ENCODE measurements at places on chromosomes 1 and 21.

- DNase-seq, result no peak
Measured at GRCh38 chr21:16608209-16608830, 878.5 kb downstream of the USP25 start.

DNA sequence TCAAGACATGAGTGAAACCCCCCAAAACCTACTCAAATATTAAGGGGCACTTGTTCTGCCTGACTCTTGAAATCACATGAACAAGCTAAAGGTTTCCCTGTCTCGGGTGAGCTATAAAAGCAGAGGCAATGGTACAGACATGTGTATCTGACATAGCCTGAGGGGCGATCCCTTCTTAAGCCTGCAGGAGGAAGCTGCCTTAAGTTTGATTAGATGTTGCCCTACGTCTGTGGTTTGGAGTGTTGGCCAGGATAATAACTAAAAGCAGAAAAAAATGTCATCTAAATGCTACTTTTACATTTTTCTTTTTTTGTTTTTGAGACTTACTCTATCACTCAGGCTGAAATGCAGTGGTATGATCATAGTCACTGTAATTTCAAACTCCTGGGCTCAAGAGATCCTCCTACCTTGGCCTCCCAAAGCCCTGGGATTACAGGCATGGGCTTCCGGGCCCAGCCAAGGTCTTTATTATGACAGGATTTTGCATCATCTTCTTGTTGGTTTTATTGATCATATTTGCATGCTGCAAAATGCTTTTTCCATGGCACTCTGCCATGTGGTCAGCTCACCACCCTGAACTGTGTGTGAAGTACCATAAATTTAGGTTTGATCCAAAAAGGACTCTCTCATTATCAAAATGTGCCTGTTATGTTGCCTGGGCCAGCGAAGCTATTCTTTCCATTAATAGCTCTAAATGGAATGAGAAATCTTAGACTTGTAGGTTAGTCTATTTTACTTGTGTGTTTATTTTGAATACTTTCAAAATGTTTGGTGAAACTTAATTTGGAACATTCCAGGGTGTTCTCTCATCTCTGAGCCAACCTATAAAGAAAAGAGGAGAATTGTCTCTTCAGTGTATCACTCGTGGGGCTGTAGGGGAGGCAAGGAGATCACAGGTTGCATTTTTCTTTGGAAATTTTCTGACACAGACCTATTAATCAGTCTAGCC, 15.0 kb upstream of the HMGN1 start:
- no peak for DNase-seq

DNA sequence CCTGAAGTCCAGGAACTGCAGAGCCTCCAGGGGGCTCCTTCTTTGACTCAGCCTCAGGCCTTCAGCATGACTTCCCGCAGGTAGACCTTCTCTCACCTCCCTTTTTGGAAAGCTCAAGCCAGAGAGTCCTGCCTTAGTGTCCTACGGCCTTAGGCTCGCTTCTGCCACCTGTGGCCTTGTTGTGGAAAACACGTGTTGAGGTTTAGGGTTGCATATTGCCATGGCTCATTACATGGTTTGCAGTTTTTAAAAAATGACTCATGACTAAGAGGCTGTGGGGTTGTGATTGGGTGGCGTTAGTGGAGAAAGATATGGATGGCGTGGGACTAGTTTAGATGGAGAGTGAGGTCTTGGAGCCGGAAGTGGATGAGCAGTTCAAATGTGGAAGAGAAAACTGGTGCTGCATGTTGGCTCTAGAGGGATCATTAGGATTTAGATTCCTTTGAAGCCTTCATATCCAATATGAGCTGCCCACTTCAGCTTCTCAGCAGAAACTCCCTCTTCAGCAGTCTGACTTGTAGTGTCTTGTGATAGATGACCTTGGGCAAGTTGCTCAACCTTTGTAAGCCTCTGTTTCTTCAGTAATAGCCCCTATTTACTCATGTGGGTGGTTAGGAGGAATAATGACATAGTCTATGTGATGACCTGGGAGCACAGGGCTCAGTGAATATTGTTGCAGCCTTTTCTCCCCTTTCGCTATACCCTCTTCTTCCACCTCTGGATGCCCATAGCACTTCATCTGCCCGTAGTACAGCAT, 6.5 kb upstream of the FGGY start:
- no peak for DNase-seq

DNA sequence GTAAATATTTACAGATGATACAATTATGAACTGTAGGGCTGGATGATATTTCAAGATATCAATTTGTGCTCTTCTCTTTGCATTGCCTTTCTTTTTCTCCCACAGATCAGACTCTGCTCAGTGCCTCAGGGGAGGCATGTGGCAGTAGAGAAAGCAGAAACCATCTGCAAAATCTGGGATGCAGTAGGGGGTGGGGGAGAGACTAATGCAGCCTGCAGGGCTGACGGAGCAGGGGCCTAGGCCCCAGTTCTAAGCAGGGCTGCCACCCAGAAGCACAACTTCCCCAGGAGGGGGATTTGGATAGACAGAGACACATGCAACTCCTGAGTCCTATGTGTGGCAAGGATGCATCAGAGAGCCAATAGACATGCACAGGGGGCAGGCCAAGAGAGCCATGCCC, 511.6 kb downstream of the SMYD3 start:
- DNase-seq, result no peak

GRCh38 chr1:201565024-201565730, 26.2 kb downstream of the NAV1 start:
- DNase-seq, result no peak

DNA sequence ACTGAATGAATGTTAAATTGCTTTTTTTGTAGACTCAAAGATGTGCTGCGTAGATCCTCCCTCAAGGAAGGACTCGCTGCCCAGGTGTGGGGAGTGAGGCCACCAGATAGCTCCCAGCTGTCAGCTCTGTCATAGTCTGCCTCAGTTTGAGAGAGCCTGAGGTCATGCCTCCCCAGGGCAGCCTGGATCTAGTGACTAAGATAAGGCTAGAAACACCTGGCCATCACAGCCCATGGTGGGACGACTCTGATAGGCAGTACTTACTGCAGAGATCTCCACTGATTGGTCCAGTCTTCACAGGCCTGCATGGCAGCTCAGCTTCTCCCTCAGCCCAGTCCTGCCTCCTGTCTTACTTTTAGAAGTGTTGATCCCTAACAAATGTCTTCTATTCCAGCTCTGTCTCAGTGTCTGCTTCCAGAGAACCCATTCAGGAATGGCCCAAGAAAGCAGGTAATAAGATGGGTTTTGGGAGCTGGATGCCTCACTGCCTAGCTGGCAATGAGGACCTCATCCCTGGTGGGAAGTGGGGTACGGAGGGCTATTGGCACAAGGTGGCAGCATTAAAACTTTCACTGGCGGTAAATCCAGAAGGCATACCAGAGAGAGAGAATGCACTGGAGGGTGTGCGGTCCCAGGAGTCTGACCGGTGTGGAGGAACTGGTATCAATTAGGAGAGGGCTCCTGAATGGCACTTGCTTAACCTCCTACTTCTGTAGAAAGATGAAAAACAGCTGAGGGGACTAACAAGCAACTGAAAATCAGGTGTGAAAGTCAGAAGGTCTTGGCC, 55.3 kb upstream of the GPR37L1 start:
- no peak for DNase-seq

DNA sequence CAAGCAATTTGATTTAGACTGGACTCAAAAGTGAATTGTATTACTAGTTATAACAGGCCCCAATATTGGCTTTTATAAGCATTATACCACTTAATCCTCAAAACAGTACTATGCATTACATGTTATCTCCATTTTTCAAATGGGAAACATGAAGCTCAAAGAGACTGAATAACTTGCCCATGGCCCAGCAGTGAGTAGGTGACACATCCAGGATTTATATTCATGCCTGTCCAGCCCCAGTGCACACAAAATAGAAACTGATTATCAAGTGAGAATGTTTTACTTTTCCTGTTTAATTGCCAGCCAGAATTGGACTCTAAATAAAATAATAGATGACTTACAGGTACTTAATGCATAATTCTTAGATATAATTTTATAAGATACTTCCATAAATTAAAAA, 82.9 kb downstream of the NIBAN1 start:
- no peak for DNase-seq

- no peak for DNase-seq
Measured at GRCh38 chr1:32623775-32624174, 26.6 kb downstream of the ZBTB8OS start.

DNA sequence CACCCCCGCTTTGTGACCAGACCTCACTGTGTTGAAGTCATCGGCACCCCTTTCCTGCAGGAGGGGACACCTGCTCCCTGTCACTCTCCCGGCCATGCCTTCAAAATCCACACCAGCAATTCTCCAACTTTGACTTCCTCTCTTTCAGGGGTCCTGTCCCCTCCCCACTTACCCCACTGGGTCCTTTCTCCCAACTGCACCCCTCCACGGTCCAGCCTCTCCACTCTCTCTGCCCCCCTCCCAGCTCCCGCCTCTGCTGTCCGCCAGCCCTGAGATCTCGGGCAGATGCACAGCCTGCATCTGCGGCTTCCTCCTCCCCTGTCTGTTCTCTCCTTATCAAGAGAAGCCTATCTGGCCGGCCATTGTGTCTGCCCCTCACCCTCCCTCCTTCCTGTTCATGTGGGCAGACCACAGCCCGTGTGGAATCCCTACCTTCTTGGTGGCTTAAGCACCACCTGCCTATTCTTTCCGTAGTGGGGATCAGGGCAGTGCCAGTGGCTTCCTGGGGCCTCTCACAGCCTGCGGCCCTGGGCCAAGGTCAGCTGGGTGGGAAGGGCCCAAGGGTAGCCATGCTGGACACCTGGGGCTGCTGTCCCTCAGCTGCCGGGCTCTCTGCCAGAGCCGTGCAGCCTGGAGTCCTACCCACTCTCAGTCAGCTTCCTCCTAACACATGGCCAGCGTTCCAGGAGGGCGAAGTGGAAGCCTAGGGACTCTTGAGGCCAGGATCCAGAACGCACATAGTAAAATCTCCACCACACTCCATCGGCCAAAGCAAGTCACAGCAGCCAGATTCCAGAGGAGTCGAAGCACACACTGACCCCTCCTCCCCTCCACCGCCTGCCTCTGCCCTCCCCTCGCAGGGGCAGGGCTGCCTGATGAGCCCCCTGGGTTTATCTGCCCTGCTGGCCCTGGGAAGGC, 5.1 kb upstream of the HES4 start:
- no peak for DNase-seq
